NCI-H2081 treated with DMSO at 0.1 percent for 48 hours (cell line): ENCODE measurements at places on chromosomes 11 and 22.

GRCh38 chr11:61049859-61050258, 52.4 kb upstream of the CD5 start:
- DNase-seq: no peak

DNA sequence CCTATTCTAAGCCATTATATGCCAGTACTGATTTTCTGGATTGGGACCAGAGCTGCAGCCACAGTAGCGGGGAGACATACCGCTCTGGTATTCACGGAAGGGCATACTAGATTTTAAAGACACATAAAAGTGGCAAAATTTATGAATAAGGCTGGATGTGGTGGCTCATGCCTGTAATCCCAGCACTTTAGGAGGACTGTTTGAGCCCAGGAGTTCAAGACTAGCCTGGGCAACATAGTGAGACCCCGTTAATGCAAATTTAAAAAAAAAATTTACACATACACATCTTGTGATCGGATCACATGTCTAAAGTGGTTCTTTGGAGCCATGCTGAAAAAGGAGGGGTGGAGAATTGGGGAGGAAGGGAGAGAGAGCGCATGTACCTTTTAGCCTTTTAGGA, 9.0 kb downstream of the RPL27A start:
- no peak for DNase-seq

- DNase-seq: no peak
These were observed 4.6 kb downstream of the C11orf24 start for GRCh38 chr11:68266936-68267880.

DNA sequence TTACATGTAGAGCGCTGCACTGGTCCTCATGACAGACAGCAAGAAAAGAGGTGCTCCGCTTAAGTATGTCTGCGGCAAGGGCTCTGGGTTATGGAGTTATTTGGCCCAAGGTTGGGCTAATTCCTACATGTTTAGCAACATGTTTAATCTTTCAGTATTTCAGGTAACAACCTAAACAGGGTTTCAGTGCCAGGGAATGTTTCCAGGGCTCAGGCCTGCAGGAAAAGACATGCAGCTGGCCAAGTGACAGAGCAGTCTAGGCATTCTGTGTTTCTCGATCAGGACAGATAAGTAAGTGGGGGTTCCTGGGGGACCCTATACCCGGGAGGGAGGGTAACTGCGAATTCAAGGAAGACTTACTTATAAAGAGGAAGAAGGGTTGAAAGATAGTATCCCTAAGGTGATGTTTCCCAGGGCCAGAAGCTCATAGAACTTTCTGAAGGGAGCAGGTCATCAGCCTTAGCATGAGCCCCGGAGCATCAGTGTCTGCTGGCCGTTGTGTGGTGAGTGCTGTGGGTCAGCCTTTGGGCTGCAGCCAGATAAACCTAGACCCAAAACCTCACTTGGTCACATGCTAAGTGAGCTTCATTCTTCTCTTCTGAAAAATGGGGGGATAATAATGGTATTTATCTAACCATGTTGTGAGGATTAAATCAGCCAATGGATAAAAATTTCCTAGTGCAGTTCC, 18.4 kb downstream of the KCNJ5 start:
- no peak for DNase-seq

- DNase-seq: no peak
These were observed 607.9 kb downstream of the NTM start for GRCh38 chr11:131978351-131978750.

GRCh38 chr22:29463629-29464028, 16.4 kb upstream of the NEFH start:
- DNase-seq: no peak

DNA sequence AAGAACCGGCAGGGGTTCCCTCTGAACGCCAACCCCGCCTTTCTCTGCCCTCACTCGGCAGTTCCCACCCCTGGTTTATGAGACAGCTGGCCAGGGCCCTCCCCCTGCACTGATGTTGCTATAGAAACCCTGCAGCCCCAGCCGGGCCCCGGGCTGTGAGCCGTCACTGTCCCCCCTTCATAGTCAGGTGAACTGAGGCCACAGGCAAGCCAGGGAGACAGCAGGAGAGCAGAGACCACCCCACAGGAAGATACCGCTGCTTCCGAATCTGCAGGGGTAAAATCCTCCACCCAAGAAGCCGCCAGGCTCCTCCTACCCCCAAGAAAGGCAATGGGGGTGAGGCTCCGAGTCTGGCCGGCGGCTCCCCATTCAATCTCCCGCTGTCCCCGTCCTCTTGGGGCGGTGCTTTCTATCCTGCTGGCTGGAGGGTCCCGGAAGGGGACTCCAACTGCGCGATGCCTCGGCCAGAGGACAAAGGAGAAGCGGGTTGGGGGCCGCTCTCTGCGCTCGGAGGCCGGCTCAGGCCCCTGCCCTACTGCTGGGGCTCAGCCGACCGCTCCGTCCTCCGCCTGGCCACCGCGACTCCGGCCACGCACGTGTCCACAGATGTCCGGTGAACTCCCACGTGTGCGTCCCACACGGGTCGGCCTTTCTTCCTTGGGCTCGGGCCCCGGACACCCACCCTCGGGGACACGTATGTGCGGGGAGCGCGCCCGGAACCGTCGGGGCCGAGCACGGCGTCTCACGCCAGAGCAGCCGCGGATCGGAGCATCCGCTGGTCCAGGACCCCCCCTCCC, 587 bp downstream of the SLC25A22 start:
- DNase-seq: peak; percentile 35

DNA sequence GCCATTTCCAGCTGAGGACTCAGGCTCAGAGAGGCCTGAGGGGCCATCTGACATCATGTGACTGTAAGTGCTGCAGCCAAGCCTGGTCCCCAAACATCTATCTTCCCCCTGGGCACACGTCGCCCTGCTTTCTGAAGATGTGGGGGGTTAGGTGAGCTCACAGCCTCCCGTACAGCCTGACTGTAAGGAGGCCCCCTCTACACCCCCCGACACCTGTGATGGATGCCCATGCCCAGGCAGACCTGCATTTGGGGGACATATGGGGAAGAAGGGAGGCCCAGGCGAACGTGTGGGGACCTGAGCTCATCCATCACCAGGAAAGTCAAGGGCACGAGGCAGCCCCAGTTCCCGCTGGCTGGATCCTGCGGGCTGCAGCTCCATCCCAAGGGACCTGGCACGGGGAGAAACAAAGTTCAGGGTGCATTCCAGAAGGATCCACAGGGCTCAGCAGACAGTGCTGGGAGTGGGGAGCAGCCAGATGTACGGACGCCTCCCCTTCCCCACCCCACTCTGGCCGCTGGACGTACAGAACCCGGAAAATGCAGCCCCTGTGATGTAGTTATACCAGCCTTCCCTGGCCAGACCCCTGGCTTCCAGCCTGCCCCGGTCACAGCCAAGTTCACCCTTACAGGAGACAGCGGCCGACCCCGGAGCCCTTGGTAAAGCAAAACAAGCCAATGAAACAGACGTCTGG, 1431.4 kb downstream of the BRD1 start:
- DNase-seq: no peak

GRCh38 chr11:64536396-64536941, 54.6 kb upstream of the SLC22A12 start:
- DNase-seq: no peak

- no peak for DNase-seq
These were observed 28.4 kb downstream of the KIAA0930 start for GRCh38 chr22:45212306-45212709.

DNA sequence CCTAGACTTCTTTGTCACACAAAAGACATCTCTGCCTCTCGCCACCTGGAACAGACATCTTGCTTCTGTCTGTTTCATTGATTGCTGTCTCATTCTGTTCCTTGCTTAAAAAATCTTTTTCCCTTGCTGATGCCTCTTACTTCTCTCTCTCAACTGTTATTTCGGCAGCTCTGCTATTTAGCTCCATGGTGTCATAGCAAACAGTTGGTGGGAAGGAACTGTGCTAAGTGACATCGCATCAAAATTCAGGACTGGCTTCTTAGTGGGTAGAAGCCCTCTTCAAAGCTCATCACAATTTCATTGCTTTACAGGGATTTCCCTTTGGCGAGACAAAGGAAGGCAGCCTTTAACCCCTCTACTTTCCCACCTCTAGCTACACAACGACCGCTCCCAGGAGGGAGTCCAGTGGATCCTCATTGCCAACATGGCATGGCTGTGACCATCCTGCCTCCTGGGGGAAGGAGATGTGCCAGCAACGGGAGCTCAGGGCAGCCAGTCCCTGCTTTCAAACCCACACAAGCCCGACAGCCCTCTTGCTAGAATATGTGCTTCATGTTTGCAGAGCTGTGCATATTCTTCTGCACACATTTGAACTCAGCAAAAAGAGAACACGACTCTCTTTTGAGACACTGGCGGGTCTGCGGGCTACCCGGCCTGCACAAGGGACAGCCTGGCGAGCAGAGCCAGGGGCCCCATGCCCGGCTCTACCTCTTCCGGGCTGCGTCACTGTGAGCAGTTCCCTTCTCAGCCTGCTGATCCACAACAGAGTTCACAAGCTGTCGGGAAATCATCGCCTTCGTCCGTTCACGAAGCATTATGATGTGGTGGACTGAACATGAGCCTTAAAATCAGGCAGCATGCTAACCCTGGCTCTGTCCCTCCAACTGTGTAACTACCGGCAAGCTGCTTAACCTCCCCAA, 51.1 kb upstream of the JAM3 start:
- no peak for DNase-seq

DNA sequence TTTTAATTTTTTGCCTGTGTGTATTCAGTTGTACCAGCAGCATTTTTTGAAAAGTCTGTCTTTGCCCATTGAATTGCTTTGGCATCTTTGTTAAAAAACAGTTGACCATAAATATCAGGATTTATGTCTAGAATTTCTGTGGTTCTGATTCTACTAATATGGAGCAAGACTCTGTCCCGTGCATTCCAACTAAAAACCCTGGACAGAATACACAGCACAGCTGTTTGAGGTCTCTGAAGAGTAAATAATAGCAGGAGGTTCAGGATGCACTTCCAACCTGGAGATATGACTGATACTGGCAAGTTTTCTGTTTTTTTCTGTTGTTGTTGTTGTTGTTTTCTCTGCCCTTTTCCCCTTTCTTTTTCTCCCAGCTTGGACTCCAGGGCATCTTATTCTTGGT, 141.9 kb downstream of the TMEM135 start:
- DNase-seq: no peak

DNA sequence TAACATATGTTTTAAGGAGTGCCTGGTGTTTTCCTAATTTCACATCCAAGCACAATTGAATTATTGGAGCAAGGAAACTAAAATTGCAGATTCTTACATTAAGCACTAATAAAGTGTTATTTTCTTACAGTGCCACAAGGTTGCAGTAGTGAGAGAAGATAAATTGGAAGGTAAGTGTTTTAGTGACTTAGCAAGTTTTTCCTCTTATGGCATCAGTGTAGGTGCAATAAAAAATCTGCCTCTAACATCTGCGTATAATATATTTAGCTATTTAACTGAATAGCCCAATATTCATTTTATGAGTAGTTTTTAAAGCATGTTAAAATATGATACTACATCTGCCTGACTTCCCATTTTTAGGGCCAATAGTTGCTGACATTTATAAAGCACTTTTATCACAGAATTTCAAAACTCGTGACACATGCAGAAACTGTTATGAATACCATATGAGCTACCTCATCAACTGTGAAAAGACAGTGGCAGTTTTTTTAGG, 19.0 kb downstream of the POLD3 start:
- no peak for DNase-seq

DNA sequence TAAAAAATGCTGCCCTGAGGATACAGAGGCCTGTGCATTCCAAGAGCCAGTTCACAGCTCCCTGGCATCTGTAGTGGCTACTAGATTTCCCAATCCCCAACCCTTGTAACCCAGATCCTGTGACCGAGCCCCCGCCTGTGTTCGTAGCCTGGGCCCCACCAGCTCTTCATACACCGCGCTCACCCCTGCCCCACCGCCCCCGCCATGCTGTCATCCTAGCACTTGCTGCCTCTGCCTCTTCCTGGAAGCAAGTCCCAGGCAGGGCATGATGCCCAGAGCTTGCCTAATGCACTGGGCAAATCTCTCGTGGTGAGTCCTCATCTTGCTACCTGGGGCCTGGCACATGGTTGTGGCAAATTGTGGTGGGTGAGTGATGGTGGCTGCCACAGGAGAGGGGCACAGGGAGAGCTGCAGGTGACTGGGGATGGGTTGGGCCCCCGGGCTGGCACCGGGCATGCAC, 7.1 kb downstream of the MGAT3 start:
- DNase-seq: no peak

DNA sequence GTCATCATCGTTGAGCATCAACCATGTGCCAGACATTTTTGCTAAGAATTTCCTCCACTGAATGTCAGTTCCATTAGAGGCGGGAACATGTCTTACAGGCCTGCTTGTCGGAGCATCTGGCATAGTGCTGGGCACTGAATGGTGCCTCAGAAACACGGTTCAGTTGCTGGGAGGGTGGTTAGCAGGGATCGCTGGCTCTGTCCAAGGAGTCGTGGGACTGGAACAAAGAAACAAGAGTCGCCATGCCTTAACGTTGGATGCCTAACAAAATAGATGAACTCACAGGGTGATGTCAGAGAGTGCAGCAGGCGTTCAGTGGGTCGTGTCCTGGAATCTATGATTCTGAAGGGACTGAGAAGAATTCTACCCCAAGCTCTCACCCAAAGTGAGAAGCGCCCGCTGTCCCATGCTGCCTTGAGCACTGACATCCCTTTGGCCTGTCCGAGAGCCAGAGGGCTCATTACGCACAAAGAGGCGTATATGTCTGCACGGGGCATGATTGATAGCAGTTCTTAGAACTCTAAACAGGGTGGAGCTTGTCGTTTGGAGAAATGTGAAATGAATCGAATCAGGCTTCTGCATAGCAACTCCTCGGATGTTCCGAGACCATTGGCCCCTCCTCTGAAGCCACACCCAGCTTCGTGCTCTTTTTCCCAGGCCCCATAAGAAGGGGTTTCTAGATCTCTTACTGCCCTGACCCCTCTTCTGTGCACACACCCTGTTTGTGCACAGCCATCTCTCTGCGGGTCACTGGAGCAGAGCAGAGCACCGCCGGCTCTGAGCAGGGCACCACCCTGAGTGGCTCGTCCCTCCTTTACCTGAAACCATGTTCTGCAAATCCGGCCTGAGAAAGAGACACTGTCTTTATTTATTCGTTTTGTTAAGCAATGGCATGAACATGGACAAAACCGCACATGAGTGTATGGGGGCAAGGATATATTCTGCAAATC, 113.1 kb upstream of the B3GAT1 start:
- DNase-seq: no peak

GRCh38 chr22:45475851-45476514, 26.7 kb upstream of the FBLN1 start:
- no peak for DNase-seq

DNA sequence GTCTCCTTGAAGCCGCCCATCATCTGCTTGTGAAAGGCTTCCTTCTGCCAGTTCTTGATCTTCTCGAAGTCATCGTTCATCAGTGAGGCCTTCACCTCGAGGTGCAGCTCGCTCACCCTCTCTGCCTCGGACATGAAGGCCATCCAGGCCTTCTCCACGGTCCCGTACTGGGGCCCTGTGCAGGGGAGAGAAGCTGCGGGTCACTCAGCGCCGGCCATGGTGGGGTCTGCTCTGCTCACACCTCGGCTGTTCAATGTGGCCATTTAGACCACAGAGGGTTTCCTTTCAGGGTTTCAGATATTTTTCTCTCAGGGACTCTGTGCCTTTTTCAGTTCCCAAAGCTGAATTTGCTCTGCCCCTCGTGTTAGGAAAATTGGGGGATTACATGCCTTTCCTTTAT, 33.9 kb upstream of the ARFGAP3 start:
- DNase-seq: no peak

GRCh38 chr22:42074846-42075676, 1.0 kb downstream of the PHETA2 start:
- DNase-seq: no peak
